ENCODE measurements at places on chromosomes 11 and 22. TPM values are rescaled to one million over a fixed set of nuclear protein-coding genes. Genes with fewer than 3 reads are reported as not detected.

INS gene
- total RNA-seq, result not detected

BTBD18 gene
- total RNA-seq, result not detected

JRKL gene
- total RNA-seq, result 14.3 TPM

DNA sequence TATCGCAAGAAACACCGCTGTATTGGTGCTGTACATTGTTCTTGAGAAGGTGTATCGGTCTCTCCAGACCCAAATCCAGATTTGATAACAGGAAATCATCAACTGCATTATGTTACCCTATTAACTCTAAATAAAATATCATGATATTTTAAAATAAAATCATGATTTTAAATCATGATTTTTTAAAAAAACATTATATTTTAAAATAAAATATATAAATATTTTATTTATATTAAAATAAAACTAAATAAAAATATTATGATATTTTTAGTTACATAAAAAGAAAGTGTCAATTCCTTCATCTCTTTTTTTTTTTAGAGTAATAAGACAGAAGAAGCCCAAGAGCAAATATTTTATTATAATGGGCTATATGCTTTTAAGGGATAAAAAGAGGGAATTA is 27.6 kb downstream of the RBMXL2 start:
- DNase-seq, result no peak

GRCh38 chr11:2522631-2523255 is 77.9 kb downstream of the KCNQ1 start:
- no peak for DNase-seq

DNA sequence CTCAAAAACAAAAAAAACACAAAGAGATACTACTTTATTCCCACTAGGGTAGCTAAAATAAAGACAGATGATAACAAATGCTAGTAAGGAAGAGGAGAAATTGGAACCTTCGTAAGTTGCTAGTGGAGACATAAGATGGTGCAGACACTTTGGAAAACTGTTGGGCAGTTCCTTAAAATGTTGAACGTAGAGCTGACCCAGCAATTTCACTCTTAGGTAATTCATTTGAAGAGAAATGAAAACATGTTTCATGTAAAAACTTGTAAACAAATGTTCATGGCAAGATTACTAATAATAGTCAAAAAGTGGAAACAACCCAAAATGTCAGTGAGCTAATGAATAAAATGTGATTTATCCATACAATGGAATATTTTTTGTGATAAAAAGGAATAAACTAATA is 29.2 kb upstream of the ACAT1 start:
- DNase-seq, result no peak

All from occipital lobe (tissue), 3 donors.